Cerebellum (tissue), 4 donors: ENCODE measurements at places on chromosomes 7 and 10.

GRCh38 chr10:78553792-78554191 is 515.0 kb upstream of the ZMIZ1 start:
- no peak for DNase-seq

GRCh38 chr7:127690806-127691205 is 38.8 kb downstream of the SND1 start:
- no peak for DNase-seq

- DNase-seq: no peak
These were observed 4.2 kb downstream of the IKZF1 start for GRCh38 chr7:50308532-50309385.

DNA sequence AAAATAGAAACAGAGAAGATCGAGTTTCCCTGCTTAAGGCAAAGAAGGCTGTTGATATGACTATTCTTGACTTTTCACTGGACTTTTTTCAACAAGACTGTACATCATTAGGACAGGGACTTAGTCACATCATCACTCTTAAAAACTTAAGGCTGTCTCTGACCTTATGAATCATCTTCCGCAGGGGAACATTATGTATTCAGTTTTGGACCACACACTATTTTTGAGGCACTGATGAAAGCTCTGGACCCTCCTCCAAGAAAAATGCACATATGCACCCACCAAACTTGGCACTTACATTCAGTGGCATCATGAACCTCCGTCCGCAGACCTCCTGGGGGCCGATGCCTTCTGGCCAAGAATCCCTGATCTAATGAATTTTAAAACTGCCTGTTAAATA is 96.4 kb downstream of the CALD1 start:
- DNase-seq: no peak

DNA sequence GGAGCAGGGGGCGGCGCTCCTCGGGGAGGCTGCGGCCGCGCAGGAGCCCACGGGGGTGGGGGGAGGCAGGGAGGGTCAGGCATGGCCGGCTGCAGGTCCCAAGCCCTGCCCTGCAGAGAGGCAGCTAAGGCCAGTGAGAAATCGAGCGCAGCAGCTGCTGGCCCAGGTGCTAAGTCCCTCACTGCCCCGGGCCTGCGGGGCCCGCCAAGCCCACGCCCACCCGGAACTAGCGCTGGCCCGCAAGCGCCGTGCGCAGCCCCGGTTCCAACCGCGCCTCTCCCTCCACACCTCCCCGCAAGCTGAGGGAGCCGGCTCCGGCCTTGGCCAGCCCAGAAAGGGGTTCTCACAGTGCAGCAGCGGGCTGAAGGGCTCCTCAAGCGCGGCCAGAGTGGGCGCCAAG is 28.3 kb upstream of the TES start:
- DNase-seq: no peak

DNA sequence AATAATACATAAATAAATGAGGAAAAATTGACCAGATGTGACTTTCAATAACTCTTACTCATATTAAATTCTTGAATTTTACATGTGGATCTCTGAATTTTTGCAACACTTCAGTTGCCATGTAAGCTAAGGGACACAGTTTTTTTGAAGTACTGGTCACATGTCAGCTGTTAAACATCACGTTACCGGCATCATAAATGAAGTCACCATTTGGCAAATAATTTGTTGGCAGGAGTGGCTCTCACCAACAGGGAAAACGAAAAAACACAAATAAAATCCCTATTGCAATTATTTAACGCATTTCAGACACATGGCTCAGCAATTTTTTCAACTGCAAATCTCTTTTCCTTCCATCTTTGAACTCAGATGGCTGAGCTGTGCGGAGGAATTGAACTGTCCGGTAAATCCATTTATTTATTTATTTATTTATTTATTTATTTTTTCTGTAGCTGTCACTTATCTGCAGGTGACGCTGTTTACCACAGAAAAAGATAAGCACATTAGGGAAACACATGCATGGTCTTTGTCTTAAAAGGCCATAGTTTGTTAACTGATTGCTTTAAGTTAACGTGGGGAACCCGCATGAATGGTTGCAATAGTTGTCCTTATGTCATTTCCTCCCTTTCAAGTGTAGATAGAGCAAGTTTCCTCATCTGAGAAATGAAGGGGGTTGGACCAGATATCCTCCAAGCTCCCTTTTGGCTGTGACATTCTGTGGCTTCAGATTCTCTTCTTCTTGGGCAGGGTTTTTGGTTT is 64.7 kb upstream of the JAZF1 start:
- DNase-seq: no peak

GRCh38 chr7:112982441-112983063 is 104.1 kb downstream of the GPR85 start:
- DNase-seq: no peak

DNA sequence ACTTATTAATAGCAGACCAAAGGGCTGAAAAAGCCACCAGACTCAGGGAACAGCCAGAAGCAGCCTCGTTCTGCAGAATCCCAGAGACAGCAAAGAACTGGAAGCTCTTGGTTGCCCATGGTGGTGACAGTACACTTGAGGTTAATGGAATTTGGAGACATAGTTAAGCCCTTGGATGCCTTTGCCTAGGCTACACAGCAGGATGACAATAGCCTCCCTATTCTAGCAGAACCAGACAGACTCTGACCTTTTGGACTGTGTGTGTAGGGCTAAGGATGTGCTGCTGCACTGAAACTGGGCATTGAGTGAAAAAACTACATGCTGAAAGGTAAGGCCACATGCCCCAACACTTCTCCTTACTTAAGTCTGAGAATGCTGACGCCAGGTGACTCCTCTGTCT is 22.7 kb downstream of the OTUD1 start:
- no peak for DNase-seq

DNA sequence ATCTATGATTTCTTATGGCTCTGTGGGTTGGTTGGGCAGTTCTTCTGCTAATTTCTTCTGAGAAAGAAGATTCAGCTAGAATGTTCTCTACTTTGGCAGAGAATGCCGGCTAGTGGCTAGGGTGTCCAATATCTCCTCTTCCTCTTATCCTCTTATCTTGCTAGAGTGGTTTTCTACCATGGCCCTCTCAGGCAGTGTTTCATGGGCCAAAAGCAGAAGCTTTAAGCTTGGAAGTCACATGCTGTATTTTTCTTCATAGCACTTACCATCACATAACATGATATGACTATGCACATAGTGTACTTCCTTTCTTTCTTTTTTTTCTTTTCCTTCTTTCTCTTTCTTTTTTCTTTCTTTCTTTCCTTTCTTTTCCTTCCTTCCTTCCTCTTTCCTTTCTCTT is 140.0 kb downstream of the ITGB8 start:
- DNase-seq: no peak

DNA sequence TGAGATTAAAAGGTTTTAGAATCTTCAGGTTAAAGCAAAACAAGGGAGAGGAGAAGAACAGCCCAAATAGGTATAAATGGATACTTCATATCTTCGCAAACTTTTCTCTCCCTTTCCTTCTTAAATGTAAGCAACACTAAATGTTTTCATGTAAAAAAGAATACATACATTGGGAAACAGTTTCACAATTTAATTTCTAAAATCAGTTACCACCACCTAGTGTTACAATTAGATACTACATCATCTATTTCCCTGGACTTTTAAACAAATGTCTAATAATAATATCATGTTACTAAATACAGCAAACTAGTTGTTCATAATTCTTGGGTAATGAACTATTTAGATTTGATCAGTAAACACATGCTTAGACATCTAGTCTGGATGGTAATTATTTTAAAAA is 35.8 kb downstream of the MINDY3 start:
- DNase-seq: peak; percentile 6

- no peak for DNase-seq
These were observed 712.1 kb upstream of the NRP1 start for GRCh38 chr10:34046506-34047034.

GRCh38 chr7:158957921-158958491 is 101.6 kb downstream of the DYNC2I1 start:
- DNase-seq: no peak

GRCh38 chr10:122992031-122992585 is 11.9 kb downstream of the PSTK start:
- no peak for DNase-seq

DNA sequence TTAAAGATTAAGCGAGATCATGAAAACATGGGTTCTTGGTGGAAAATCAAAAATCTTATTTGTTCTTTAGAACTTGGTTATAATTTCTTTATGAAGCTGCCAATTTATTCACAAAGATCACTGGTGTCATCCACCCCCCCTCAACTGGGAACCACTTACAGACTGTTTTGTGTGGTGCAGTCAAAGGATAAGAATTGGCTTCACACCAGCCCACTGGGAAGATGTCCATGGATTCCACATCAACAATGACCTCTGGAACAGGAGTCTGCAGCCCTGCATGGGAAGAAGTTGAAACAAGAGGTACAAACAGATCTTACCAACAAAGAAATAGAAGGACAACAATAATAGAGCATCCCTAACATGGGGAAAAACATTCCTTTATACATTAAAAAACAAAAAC is 205.2 kb downstream of the SFMBT2 start:
- no peak for DNase-seq

DNA sequence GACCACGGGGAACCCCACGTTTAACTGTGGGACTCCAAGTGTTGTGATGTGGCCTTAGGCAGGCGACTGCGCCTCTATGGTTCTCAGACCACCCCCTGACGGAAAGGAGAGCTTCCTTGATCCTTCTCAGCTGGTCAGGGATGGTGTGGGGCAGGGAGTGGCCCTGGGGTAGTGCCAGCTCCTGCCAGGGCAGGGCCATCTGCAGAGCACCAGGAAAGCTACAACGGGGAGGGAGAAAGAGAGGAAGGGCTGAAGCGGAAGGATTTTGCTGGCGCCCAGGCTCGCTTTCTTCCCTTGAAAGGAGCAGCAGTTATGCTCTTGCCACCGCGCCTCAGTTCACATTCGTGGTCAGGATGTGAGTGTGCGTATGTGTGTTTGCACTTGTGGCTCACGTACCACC is 74.9 kb upstream of the PCBD1 start:
- peak; percentile 80 for DNase-seq

DNA sequence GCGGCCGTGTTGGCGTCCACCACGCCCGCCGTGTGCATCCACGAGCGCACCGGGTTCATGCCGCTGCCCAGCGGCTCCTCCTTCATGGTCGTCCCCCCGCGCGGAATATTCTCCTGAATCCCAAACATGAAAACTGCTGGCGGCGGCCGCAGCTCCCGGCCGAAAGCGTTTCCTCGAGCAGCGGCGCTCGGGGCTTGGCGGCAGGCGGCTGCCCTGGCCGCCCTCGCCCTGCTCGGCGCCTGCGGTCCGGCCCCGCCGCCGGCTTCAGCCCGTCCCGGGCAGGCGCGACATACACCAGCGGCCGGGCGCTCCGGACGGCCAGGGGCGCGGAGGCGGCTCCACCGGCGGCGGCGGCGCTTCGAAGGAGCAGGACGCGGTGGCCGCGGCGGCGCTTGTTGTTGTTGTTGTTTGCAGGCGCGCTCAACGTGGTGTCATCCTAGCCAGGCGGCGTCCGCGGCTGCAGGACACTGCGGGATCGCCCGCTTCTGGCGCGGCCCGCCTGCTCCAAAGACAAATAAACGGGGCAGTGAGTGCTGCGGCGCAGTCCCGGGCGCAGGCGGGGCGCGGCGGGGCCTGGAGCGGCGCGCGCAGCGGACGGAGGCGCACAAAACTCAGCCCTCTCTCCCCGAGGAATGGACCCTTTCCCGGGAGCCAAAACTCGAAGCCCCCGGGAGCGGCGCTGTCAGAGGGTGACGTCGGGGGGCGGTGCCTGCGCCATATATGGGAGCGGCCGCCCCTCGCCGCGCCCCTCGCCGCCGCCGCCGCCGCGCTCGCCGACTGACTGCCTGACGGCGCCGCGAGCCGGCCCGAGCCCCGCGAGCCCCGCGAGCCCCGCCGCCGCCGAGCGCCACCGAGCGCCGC is at the start of gene EBF3:
TSS of gene EBF3 (minus strand) at position 634 of the 861 bp plus-strand sequence. CDS start at position 128, 506 bp downstream.
- no peak for DNase-seq

DNA sequence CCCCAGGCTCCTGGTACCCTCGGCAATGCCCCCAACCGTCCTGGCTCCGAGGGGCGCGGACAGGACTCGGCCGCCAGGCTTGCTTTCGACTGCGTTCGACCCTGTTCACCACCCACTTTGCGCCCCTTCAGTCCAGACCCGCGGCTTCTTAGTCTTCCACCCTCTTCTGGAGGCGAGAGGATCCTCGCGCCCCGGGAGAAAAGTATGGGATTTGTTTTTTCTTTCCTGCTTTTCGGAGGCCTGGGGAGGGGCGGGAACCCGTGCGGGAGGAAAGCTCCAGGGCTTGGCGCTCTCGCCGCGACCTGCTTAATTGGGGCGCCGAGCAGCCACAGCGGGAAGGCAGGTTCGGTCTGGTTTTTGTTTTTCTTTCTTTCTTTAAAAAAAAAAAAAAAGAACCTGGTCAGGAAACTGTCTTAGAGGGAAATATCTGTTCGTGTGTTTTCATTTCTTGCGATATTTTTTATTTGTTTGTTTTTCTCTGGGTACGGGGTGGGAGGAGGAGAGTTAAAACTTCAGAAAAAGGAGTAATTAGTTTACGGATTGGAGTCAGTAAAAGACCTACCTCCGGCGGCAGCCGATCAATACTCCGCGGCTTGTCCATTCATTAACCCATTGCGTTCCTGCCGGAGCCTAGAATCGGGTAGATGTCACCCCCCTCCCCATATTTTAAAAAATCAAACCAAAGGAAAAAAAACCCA is 1.6 kb downstream of the EMX2 start:
- DNase-seq: no peak

DNA sequence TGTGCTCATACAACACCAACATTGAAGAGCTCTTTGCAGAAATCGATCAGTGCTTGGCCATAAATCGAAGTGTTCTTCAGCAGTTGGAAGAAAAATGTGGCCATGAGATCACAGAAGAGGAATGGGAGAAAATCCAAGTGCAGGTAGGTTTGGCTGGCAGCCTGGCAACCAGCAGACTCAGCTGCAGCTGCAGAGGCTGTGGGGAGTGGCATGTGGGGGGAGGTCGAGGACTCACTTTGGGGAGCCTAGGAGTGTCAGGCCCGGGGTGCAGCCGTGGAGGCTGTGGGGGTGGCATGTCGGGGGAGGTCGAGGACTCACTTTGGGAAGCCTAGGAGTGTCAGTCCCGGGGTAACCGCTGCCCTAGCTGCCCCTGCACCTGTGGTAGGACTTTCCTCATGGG is 35.1 kb downstream of the RNF32 start:
- no peak for DNase-seq

GRCh38 chr10:86413046-86413728 is 46.6 kb upstream of the GRID1 start:
- no peak for DNase-seq

DNA sequence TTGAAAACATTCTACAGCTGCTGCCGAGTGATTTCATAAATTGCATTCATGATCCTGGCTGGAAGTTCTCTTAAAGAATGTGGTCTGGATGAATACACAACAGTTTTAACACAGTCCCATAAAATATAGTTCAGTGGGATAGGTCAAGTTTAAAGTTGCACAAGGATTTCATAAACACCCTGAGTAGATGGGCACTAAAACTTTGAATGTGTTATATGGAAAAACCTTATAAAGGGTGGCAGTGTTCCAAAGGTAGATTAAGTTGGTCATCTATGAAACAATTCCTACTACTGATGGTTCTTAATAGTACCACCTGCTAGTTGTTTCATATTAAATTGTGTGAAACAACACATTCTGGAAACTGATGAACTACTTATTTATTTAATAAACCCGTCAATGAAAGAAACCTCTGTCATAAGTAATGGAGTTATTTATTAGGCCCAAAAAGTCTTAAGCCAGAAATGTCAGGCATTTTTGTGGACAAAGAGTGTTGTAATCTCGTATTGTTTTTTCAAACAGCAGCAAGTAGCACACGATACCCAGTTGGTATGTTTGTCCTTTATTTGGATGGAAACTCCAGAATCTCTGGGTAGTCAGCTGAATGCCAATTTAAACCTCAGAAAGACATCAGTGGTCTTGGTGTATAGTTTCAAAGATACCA is 14.3 kb upstream of the RPA3 start:
- DNase-seq: no peak
